ENCODE measurements at places on chromosomes 5 and 9. TPM values are rescaled to one million over a fixed set of nuclear protein-coding genes. Genes with fewer than 3 reads are reported as not detected.

CWC27 gene
- total RNA-seq: 25.4 TPM

TEX48 gene
- not detected for total RNA-seq

PCDHB10 gene
- total RNA-seq: 1.2 TPM

ZDHHC11B gene
- not detected for total RNA-seq

FOXD4L5 gene
- 0.09 TPM for total RNA-seq

GRCh38 chr9:16521868-16522411, 348.5 kb downstream of the BNC2 start:
- peaks cover 20% of the 10 kb centered on the region for H3K36me3 ChIP-seq
- H3K27ac ChIP-seq: peak overlapping the region; percentile 94
- peak; percentile 90 for DNase-seq
- peak overlapping the region; percentile 77 for H3K4me3 ChIP-seq
- H3K4me1 ChIP-seq: peaks cover 74% of the 10 kb centered on the region
- H3K27me3 ChIP-seq: no peaks in the 10 kb centered on the region

- H3K4me3 ChIP-seq: 0 out of 2 replicates have a peak overlapping the region, but pooled peaks have one; percentile 7
- peaks cover 4% of the 10 kb centered on the region for H3K36me3 ChIP-seq
- H3K4me1 ChIP-seq: no peaks in the 10 kb centered on the region
Observed at GRCh38 chr5:33072296-33072695, 361.2 kb downstream of the NPR3 start.

DNA sequence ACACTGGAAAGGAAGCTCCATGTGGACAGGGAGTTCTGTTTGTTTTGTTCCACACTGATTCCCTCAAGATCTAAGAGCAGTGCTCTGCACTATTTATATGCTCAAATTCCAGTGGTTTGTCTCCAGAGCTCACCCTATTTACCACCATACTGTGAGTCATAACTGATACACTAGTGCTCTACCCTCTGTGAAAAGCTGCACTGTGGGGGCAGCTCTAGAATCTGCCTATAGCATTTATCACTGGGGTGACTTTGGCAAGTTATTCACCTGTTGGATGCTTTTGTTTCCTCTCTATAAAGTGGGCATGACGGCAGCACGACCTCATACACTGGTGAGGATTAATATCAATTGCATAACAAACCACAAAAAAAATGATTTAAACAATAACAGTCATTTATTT, 307.8 kb downstream of the NR2F1-AS1 start:
- H3K27ac ChIP-seq: peak overlapping the region; percentile 50
- H3K27me3 ChIP-seq: 0 out of 2 replicates have a peak, but pooled peaks cover 1% of the 10 kb centered on the region
- DNase-seq: peak; percentile 54
- H3K36me3 ChIP-seq: peaks cover 34% of the 10 kb centered on the region
- H3K4me1 ChIP-seq: peaks cover 46% of the 10 kb centered on the region

DNA sequence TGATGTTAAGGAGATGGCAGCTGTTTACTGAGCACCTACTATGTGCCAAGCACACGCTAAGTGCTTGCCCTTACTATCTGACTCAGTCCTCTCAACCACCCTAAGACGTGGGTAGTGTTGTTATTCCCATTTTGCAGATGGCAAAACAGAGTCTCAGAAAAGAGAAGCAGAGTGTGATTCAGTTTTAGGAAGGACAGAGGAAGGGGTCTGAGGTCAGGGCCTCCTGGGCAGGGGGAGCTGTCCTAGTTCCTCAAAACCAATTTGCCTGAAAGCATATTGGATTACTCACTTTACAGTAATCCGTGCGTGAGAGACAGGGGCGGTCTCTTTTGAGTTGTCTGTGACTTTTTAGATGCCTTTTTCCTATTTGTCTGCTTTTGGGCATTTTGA, 23.2 kb downstream of the DNM1 start:
- peaks cover 2% of the 10 kb centered on the region for H3K27me3 ChIP-seq
- no peak for DNase-seq
- no peaks in the 10 kb centered on the region for H3K4me1 ChIP-seq
- no peak overlapping the region for H3K27ac ChIP-seq
- H3K36me3 ChIP-seq: no peaks in the 10 kb centered on the region

DNA sequence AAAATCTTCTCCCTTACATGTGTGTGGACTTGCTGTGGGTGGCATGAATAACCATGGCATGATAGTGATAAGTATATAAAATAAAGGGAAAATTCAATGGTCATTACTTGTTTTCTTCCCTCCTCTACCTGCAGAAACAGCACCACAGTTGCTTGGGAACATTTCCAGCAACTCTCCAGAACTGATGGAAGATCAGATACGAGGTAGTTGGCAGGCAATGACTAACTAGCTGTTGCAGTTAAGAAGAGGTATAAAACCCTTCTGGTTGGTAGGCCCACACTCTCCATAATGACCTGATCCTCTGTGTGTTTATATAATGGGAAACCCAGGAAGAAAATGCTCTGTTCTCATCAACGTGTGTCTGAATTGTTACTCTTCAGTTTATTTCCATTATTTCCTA, 185.9 kb downstream of the SYK start:
- H3K27ac ChIP-seq: no peak overlapping the region
- H3K4me3 ChIP-seq: no peak overlapping the region
- no peak for DNase-seq
- peaks cover 23% of the 10 kb centered on the region for H3K36me3 ChIP-seq
- peaks cover 41% of the 10 kb centered on the region for H3K4me1 ChIP-seq

GRCh38 chr9:95504053-95504963, 12.5 kb downstream of the PTCH1 start:
- no peak for DNase-seq
- H3K27me3 ChIP-seq: peaks cover 3% of the 10 kb centered on the region
- H3K36me3 ChIP-seq: no peaks in the 10 kb centered on the region
- no peak overlapping the region for H3K4me3 ChIP-seq
- peaks cover 15% of the 10 kb centered on the region for H3K4me1 ChIP-seq

DNA sequence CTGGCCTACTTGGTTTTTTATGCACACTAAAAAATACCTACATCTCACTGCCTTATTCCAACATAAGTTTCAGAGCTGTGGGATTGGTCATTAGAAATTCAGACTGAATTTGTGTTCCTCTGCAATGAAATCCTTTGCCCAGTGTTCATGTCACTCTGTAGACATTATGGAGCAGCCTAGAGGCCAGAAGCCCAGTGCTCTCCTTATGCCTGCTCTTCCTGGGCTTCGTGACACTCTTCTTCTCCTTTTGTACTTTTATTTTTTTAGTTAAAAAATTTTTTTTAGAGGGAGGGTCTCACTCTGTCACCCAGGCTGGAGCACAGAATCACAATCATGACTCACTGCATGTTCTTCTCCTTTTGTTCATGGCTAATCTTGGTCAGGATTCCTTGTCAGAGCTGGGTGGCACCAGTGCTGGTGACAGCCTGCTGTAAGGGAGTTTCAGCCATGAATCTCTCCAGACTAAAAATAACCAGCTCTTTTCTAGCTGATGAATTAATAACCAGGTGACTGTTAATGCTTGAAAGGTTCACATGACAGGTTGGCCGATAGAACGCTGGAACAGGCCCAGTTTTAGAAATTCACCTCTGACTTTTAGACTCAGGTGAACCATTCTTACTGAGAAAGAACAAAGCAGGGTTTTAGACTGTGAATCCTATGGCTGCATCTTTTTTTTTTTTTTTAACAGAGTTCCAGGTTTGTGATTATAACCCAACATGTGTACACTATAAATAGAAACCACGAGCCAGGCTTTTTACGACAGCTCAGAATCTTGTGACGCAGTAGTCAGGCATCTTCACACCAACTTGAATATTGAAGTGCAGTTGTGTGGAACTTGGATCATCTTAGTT, 34.1 kb upstream of the C5orf47 start:
- peaks cover 42% of the 10 kb centered on the region for H3K4me1 ChIP-seq
- H3K27ac ChIP-seq: peak overlapping the region; percentile 85
- H3K36me3 ChIP-seq: peaks cover 34% of the 10 kb centered on the region
- peak; percentile 86 for DNase-seq
- peak overlapping the region; percentile 61 for H3K4me3 ChIP-seq
- H3K27me3 ChIP-seq: no peaks in the 10 kb centered on the region

DNA sequence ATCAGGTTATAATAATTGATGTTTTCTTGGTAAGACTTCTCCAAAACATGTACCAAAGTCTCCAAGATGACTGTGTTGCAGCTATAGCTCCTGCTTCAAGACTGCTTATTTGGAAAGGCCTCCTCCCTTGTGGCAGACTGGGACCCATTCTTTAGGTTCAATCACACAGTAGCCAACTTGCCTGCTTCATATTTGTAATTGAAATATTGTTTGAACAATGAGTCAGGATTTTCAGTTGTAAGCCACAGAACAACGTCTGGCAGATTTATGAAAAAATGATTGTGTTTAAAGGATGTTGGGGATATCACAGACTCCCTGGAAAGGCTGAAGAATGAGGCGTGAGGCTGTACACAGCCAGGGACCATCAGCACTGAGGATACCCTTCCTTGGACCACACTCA, 458.9 kb downstream of the MED10 start:
- H3K27ac ChIP-seq: no peak overlapping the region
- H3K4me3 ChIP-seq: no peak overlapping the region
- no peaks in the 10 kb centered on the region for H3K4me1 ChIP-seq
- no peak for DNase-seq
- H3K36me3 ChIP-seq: no peaks in the 10 kb centered on the region
- H3K27me3 ChIP-seq: no peaks in the 10 kb centered on the region

GRCh38 chr5:104708027-104708426, 1145.4 kb upstream of the NUDT12 start:
- DNase-seq: no peak
- no peak overlapping the region for H3K4me3 ChIP-seq
- H3K4me1 ChIP-seq: no peaks in the 10 kb centered on the region
- H3K36me3 ChIP-seq: no peaks in the 10 kb centered on the region
- H3K27ac ChIP-seq: no peak overlapping the region

GRCh38 chr9:126371007-126371870, 44.6 kb downstream of the MVB12B start:
- no peak overlapping the region for H3K27ac ChIP-seq
- DNase-seq: no peak
- H3K4me3 ChIP-seq: no peak overlapping the region
- no peaks in the 10 kb centered on the region for H3K36me3 ChIP-seq
- H3K27me3 ChIP-seq: no peaks in the 10 kb centered on the region

DNA sequence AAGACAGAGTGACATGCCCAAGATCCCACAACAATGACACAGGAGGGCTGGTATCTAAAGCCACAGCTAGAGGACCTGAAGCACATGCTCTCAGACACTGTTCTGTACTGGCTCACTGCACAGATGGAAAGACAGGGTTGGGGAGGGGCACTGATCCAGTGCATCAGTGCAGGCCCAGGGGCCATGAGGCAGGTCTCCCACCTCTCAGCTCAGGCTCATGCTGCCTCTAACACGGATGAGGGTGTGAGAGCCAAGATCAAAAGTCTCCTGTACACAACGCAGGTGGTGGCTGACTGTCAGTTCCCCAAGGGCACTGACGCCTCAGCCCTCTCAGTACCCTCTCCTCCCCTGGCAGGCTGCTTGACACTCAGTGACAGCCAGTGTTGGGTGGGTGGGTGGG, 10.9 kb downstream of the RAPGEF1 start:
- H3K4me1 ChIP-seq: peaks cover 60% of the 10 kb centered on the region
- H3K27ac ChIP-seq: no peak overlapping the region
- no peaks in the 10 kb centered on the region for H3K36me3 ChIP-seq
- no peak overlapping the region for H3K4me3 ChIP-seq
- DNase-seq: no peak

DNA sequence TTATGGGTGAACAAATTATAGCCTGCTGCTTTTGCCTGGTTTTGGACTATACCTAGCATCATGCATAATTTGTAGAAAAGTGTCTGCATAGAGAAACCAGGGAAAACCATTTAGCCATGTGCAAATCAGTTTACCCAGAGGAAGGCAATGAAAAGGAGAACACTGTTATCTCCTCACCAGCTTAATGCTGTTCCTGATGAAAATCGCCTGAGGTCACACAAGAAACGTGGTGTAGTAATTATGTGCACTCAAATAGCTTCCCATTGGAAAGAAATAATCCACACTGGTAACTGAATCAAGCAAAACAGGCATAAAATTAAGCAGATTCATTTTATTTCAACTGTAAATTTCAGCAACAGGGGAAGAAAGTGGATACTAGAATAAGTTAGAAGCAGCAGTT, 51.7 kb upstream of the FAM240B start:
- H3K36me3 ChIP-seq: no peaks in the 10 kb centered on the region
- H3K4me3 ChIP-seq: no peak overlapping the region
- no peaks in the 10 kb centered on the region for H3K27me3 ChIP-seq
- no peak overlapping the region for H3K27ac ChIP-seq
- DNase-seq: no peak

GRCh38 chr5:155728146-155728856, 598.7 kb upstream of the SGCD start:
- no peak overlapping the region for H3K27ac ChIP-seq
- 0 out of 2 replicates have a peak, but pooled peaks cover 6% of the 10 kb centered on the region for H3K36me3 ChIP-seq
- DNase-seq: no peak
- no peak overlapping the region for H3K4me3 ChIP-seq
- H3K27me3 ChIP-seq: peaks cover 2% of the 10 kb centered on the region

GRCh38 chr9:34490360-34490759, 31.8 kb downstream of the DNAI1 start:
- H3K4me3 ChIP-seq: no peak overlapping the region
- no peaks in the 10 kb centered on the region for H3K36me3 ChIP-seq
- no peak for DNase-seq
- peaks cover 22% of the 10 kb centered on the region for H3K27me3 ChIP-seq

GRCh38 chr9:121350993-121351561, 19.0 kb downstream of the STOM start:
- peak; percentile 87 for DNase-seq
- H3K4me1 ChIP-seq: peaks cover 57% of the 10 kb centered on the region

GRCh38 chr5:113122053-113122452, 145.5 kb downstream of the DCP2 start:
- no peak overlapping the region for H3K4me3 ChIP-seq
- peak; percentile 59 for DNase-seq
- H3K27me3 ChIP-seq: peaks cover 3% of the 10 kb centered on the region
- no peak overlapping the region for H3K27ac ChIP-seq
- H3K4me1 ChIP-seq: no peaks in the 10 kb centered on the region

- peaks cover 15% of the 10 kb centered on the region for H3K4me1 ChIP-seq
- H3K36me3 ChIP-seq: no peaks in the 10 kb centered on the region
- H3K4me3 ChIP-seq: peak overlapping the region; percentile 65
- H3K27me3 ChIP-seq: peaks cover 16% of the 10 kb centered on the region
Observed at GRCh38 chr9:127154003-127154389, 31.6 kb upstream of the ANGPTL2 start.

- no peak for DNase-seq
- H3K4me3 ChIP-seq: no peak overlapping the region
- H3K4me1 ChIP-seq: no peaks in the 10 kb centered on the region
- H3K27ac ChIP-seq: no peak overlapping the region
- H3K36me3 ChIP-seq: no peaks in the 10 kb centered on the region
Observed at GRCh38 chr5:126126574-126126973, 296.6 kb upstream of the GRAMD2B start.

DNA sequence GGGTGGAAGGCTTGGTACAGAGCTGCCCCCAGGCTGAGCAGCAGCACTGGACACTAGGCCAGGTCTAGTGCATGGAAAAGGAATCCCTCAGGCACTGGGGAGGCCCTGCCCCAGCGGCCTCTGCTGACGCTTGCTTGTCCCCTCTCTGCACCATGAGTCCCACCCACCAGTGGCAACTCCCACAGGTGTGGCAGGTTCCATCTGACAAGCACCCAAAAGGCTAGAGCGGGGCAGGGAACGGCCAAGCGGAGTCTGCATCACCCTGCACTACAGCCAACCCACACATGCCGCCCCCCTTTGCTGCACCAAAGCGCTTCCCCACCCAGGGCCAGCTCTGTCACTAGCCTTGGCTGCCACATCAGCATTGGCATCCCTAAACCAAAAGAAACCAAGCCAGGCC, 115.2 kb upstream of the SARDH start:
- no peak overlapping the region for H3K27ac ChIP-seq
- no peak for DNase-seq
- H3K4me1 ChIP-seq: no peaks in the 10 kb centered on the region
- H3K4me3 ChIP-seq: no peak overlapping the region
- peaks cover 3% of the 10 kb centered on the region for H3K27me3 ChIP-seq
- no peaks in the 10 kb centered on the region for H3K36me3 ChIP-seq

- H3K4me3 ChIP-seq: no peak overlapping the region
- no peaks in the 10 kb centered on the region for H3K36me3 ChIP-seq
- DNase-seq: no peak
- H3K27me3 ChIP-seq: peaks cover 2% of the 10 kb centered on the region
- H3K27ac ChIP-seq: no peak overlapping the region
- no peaks in the 10 kb centered on the region for H3K4me1 ChIP-seq
Observed at GRCh38 chr9:82560457-82560904, 502.5 kb downstream of the RASEF start.
